Posterior vena cava (tissue), 2 donors: ENCODE measurements at places on chromosomes 1 and 21. TPM values are rescaled to one million over a fixed set of nuclear protein-coding genes. Genes with fewer than 3 reads are reported as not detected.

GRCh38 chr21:36156815-36157670, at the start of gene DOP1B:
Gene DOP1B (plus strand): TSS chr21:36156824. CDS start chr21:36164734, 7,910 bp downstream.
- no peak for DNase-seq

Gene AMY1A
- not detected for total RNA-seq

DNA sequence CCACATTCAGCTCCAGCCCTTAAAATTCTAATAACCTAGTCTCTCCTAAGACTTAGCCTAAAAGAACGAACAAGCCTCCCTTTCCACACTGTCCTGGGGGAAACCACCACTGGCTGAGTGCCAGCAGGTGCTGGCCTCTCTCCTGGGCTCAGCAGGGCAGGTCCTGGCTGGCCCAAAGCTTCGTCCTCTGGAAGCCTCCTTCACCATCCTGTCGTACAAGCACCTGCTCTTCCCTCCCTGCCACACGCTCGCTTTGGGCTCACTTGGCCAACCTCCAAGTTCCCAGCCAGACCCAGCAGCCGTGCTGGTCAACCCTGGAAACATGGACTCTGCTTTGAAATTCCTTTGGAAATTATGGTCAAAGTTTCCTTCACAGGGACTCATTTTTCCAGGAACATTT, 58.2 kb upstream of the SLC25A33 start:
- DNase-seq: no peak

DNA sequence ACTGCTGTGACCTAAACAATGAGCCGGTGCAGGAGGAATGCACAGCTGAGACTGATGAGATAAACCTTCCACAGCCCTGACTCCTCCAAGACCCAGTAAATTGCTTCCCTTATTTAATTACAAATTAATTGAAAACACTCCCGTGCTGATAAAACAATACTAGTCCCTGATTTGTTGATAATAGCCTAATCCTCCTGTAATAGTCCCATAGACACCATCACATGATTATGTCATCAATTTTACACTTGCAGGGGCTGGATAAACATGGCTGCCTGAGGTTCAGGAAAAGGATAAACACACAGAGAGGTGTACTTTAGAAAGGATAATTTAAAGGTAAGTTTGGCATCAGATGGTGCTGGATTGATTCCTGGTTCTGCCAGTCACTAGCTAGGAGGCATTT, 84.6 kb upstream of the SPAG17 start:
- no peak for DNase-seq

DNA sequence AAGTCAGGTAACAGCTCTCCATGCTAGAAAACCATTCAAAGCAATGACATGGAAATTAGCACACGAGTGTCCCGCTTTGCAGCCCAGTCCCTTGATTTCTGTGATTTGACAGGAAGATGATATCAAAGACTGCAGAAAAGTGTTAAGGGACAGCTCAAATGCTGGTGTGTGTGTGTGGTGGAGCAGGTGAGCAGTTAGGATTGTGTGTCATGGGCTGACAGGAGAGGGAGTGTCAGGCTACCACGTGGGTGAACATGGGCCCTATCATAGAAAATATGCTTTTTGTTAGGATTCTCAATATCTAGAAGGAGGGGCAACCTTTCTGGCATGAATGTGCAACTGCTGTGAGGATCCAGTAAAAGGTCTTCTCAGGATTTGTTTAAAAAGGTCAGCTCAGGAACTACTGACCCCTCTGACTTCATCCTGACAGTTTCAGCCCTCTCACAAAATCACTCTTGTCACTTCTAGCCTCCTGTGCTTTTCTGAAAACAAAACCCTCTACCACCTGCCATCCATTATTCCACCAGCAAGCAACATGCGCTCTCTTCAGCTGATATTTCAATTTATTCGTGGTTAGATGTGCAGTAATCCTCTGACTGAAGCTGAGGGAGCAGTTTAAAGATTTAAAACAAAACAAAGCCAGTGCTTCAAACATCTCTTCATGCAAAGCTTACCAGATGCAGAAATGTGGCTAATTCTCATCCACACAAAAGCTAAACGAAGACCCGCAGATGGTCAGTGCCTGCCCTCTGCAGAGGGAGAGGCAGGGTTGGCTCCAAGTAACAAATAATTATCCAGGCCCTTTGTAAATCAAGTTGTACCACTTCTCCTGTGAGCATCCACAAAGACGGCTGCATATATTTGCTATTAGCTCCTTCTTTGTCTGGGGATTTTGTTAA, 397.9 kb downstream of the PTBP2 start:
- DNase-seq: no peak

Gene LIPI
- not detected for total RNA-seq

DNA sequence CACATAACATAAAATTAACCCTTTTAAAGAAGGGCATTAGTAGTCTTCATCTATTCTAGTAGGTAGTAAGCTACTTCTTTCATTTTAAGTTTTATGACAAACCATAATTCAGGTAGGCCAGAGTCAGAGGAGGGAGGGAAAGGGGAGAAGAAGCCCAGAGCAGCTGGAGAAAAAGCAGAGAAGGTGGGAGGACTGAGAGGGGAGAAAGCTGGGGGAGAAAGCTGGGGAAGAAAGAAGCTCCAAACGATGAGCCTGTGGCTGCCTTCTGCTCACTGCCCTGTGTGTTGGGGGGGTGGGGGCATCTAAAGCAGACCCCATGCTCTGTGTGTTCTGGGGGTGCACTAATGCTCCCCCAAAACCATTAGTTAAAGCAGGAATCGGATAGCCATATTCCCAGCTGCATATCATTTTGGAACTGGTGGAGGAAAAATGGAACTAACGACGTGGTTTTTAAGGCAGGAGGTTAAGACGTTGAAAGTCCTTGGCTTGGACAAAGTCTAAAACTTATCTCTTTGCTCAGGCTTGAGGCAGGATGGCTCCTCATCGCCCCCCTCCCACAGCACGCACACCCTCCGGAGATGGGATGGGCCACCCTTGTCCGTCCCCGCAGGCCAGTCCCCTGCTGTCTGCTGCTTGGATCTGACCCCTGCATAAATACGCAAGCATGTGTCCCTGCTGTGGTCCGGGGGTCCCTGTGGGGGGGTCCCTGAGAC, 184.2 kb downstream of the DYRK1A start:
- DNase-seq: no peak

Gene TNFSF4
- total RNA-seq: 1.2 TPM

Gene LCE1E
- not detected for total RNA-seq

Gene VASH2
- 4.8 TPM for total RNA-seq

Gene CACNA1S
- 0.05 TPM for total RNA-seq
